ENCODE measurements at places on chromosomes 16 and 17.

GRCh38 chr17:80237386-80237785, 17.2 kb downstream of the SLC26A11 start:
- DNase-seq: no peak

DNA sequence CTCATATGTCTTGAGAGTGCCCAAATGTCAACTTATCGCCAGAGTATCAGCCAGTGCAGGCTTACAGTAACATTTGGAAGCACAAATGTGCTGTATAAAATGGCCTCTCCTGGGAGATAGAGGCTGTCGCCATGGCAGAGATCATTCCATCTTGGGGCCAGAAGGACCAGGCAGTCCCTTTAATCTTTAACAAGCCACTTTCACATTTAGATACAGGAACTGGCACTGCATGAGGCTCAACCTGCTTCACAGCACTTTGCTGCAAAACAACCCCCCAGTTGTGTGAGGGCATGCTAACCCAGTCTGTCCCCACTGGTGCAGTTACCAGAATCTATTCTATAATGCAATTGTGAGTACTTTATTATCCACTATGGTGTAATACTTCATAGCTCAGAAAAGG, 4.7 kb upstream of the RFFL start:
- DNase-seq: no peak

DNA sequence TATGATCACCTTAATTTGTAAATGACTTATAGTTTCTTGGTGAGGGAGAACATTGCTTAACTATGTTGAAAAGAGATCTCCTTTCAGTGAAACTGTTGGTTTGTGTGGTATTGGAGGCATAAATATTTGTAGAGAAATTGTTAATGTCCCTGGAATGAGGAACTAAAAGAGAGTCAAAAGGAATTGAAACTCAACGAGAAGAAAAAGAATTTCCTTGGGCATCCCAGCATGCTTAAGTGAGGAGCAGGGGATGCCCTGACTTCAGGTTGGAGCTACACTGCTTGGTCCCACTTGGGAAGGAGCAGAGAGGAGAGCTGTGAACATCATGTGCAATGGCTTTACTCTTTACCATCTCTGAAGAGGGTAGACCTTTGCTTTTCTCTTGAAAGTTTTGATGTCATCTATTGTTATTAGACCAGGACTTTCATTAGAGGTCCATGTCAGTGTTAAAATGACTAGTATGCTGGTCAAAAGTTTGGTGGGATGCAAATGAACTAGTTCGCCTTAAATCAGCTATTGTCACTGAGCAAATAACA, 21.7 kb downstream of the KRT23 start:
- DNase-seq: no peak

GRCh38 chr16:82070656-82071369, 35.8 kb downstream of the HSD17B2 start:
- DNase-seq: no peak

- no peak for DNase-seq
Measured at GRCh38 chr17:77316191-77316641, 175.4 kb downstream of the SEC14L1 start.

GRCh38 chr16:79287424-79287917, 313.1 kb downstream of the MAF start:
- DNase-seq: no peak

DNA sequence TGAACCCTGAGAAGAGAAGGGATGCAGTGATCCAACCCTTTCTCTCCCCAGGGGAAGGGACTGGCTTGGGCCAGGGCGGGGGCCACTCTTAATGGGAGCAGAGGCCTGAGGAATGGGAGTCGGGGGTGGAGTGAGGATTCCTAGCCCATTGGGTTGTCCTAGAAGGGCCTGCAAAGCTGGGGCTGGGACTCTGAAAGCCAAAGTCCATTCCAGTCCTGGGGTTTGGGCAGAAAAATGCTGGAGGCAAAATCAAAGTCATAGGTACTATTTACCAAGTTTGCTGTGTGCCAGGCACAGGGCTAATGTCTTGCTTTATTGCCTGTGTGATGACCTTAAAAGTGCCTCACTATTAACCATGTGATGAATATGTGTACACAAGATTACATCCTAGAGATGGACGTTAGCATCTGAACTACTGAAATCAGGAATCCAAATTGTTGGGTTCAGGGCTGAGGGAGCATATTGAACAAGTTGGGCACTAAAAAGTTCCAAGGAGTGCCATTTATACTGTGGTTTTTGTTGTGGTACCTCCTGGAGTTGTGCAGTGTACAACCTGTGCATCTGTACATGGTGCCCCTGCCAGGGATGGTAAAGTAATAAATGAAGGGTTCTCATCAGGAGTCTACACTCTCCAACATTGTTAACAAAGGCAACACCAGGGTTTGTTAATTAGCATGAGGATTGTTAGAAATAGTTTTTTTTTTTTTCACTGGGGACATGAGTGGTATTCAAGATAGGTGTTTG, 84.4 kb upstream of the NKD1 start:
- no peak for DNase-seq

GRCh38 chr17:69450918-69451317, 36.4 kb downstream of the MAP2K6 start:
- no peak for DNase-seq

- DNase-seq: no peak
Measured at GRCh38 chr16:83238949-83239691, 568.7 kb upstream of the HSBP1 start.

DNA sequence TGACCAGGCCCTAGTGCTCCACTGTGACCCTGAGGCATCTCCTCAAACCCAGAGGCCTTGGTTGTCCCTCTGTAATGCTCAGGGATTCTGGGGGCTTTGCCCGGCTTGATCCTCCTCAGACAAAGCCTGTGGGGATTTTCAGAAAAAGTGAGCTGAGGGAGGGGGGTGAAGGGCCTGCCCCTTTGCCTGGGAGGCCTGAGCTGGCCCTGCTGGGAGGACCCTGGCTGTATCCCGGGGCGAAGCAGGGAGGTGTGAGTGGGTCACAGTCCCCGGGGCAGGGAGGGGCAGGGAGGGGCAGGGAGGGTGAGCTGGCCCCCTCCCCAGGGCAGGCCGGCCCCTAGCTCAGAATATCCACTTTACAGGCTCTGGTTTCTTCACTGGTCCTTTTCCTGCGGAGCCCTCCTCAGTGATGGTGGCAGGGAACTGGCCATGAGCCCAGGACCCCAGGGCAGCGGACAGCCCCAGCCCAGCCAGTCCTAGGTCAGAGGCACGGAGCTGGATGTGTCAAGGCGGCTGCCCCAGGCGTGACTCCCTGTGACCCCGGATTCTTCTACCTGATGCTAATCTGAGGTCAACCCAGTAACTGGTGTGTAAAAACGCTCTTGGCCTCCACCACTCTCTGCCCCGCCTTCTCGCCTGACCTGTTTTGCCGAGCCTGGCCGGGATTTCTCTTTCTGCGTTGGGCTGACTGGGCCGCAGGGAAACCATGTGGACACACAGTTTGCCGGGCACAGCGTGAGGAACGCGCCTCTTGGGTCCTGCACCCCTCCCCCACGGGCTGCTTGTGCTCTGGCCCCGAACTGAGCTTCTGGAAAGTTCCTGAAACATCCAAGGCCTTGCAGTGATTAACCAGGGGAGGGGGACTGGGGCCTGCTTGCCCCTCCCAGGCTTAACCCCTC, 5.8 kb upstream of the FASN start:
- DNase-seq: no peak

DNA sequence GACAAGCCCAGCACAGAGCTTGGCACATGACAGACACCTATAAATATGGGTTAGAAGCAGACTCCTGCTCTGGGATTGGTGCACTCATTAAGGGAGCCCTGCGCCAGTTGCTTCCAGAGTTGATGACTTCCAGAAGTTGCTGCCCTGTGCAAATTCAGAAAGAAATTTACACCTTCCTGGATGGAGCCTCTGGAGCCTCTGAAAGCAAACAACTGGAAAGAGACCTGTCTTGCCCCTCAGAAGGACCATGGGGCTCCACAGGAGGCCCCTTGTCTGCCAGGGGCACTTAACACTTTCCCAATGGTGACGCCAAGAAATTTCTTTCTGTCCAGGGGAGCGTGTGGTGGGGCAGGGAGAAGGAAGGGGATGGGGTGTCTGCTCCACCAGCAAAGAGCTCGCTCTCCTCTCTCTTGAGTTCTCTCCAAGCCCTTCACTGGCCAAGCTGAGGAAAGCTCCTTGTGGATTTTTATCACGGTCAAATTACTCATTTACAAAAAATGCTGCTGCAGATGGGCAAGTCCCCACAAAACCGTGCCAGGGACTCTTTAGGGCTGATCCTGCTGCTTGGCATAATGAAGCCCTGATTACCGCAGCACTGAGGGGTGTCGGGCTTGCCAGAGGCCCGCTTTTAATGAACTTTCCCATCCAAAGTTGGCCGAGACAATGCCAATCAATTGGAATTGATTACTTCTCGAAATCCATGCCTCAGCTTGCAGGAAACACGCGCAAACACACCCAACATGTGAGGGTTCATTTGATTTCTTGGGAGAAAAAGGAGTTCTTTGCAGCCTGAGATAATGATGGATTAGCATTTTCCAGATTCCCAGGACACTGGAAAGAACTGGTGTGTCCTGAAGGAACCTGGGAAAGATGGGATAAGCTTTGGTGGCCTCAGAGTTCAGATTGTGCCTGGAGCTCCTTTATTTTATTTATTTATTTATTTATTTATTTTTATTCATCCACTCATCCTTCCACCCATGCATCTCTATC, 583.6 kb upstream of the CDH5 start:
- DNase-seq: no peak

GRCh38 chr17:73722165-73722564, 77.9 kb upstream of the SDK2 start:
- no peak for DNase-seq

DNA sequence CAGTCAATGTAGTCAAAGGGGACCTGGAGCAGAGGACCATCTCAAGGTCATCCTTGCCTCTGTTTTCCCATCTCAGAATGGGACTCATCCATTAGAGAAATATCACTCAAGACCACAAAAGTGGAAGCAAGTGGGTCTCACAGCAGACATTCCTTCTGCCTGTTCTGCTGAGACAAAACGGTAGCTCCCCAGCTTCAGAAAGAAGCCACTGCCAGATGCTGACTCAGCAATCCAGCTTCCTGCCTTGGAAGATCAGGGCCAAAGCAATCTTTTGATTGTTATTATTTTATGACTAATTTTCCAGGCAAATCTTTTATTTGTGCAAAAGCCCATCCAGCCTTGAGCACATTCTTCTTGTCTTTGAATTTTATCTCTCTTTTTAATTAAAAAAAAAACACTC, 86.8 kb downstream of the CCT6B start:
- DNase-seq: no peak

DNA sequence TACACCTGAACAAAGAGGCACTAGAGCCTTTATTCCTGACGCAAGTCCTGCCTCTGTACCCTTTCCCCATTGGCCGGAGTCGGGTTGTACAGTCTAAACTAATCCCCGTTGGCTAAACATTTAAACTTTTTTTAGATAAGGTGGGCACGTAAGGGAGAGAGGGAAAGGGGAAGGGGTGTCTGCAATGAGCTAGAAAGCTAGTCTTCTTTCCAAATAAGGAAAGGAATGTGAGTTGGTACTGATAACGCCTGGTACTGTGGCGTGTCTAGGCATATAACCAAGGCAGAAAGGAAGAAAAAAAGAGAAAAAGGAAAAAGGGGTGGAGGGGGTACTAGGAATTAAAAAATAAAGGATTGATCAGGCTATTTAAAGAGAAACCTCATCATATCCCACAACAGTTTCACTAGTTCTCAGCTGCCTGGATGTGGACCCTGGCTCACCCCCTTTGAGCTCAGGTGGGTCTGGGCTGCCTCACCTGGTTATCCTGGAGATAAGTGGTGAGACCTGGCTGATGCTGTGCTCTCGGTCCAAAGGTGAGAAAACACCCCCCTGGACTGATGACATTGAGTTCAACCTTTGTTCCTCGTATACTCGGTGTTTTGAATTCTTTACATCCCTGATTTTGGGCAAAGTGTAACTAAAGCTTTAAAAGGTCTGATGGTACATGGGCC, 90.9 kb upstream of the EEF2KMT start:
- DNase-seq: no peak

DNA sequence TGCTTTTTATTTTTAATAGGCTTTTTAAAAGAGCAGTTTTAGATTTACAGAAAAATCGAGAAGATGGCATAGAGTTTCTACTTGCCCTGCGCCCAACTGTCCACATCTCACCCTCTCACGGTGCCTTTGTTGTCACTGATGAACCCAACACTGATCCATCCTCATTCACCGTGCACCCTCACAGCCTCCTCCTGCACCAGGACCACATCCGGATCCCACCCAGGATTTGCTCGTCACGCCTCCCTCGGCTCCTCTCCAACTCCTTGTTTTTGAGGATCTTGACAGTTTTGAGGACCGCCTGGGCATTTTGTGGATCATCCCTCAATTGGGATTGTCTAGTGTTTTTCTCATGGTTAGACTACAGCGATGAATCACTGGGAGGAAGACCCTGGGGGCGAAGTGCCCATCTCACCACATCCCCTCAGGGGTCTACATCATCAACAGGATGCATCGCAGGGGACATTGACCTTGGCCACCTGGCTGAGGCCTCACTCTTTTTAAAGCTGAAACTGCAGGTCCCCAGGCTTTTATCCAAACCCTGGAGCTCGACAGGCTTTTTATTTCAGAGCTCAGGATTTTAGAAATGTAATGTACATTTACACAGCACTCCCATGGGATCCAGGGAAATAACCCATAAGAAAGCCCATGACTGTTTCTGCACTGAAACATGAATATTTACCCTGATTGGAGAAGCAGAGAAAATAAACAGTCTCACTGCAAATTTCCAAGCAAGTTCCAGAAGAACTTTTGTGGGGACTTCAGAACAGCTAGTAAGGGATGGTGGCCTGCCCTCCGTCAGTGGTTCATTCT, 71.8 kb upstream of the ZNF469 start:
- no peak for DNase-seq

GRCh38 chr17:38732376-38733281, 2.5 kb downstream of the CISD3 start:
- no peak for DNase-seq

DNA sequence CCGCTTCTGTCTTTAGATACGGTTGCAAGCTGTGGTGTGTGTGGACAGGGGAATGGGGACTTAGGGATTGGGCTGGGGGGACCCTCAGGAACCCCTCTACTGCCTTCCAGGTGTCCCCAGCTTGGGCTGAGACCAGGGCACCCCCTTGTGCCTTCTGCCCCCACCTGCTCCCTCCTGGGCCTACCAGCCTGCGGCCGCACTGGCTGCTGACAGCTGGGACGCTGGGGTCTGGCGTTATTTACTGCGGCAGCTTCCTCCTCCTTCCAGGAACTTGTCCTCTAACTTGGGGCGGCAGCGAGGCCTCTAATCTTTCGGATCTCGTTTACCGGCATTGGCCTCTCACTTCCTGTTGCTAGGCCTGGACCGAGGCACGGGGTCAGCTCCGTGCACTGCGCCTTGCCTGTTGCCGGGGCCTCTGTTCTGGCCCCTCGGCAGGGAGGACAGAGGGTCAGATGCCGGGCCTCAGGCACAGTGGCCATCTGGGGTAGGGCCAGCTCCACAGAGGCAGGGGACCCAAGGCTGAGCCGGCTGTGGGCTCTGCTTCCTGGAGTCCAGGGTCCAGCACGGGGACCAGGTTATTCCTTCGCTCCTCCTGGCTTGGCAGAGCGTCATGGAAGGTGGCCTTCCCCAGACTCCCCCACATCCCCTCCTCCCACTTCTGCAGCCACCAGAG, 31.8 kb downstream of the TMEM235 start:
- no peak for DNase-seq
